Body of pancreas (tissue), 4 donors: ENCODE measurements at places on chromosomes 1 and 21.

DNA sequence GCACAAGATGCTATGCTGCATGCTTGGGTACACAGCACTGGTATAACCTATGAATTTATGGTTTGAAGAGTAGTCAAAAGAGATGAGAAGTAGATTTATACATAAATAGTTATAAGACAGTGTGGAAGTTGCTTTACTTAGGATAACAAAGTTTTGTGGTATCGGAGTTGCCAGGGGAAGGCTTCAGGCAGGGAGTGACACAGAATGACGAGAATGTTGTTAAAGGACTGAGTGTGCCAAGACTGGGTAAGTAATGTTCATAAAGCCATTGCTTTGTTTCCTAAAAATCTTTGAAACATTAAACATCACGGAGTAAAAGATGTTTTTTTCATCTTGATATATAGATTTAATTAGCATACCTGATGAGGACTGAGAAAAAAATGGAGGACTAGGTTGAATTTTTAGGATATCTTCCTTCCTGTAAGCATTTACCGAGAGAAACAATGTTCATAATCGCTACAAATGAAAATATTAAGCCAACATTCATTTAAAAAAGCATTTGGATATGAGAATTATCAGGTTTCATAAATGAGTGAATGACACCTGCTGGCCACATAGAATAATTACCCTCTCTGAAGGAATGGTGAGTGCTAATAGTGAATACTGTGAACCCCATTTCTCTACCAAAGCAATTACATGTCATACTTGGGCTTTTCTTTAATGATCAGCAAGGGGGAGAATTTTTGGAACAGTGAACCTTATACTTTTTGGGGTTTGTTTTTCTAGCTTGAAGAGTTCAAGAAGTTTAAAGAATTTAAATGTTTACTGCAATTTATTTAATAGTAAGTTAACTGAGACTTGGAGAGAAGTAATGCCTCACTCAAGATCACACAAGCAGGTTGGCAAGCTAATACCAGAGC, 28.4 kb downstream of the EXTL2 start:
- no peak for DNase-seq

DNA sequence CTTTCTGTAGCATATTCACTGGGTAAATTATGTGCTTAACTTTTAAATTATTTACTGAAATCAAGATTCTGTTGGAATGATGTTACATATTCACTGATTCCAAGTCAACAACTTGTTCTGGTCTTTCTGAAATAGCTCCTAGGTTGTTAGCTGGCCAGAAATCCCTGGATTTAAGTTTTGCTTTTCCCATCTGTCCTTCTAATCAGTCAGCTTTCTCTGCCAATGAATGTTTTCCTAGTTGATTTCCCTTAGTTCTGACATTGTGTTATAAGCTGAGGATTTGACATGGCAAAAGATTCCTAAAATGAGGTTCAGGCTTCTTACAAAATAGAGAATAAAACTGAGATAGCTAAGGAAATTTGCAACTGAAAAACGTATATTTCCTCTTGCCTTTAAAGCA, 1479.6 kb downstream of the MRPL39 start:
- DNase-seq = no peak

DNA sequence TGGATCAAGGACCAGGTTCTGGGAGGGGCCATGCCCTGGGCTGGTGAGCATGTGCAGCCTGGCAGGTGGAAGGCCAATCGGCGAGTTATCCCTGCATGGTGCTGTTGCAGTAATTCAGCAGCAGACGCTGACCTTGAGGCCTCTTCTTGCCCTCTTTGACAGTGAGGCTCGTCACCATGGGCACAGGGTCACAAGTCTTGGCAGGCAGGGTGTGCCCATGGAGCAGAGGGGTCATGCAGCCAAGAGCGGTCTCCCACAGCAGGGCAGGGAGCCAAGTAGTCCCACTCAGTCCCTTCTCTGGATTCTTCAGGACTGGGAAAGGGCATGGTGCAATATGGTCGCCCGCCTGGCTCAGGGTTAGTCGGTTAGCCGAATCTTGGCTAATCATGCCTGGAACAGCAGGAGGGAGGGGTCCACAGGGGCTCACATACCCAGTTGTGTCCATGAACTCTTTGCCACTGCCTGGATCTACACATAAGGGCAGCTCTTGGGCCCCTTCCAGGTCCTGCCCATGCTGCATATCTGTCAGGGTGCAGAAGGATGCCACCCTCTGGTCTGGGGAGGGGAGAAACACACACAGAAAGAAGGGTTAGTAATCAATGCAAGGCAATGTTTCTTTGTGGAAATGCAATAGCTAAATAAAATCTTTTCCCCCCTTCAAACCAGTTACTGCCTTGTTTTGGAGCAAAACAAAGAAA, 226.8 kb downstream of the SIPA1L2 start:
- DNase-seq = no peak

DNA sequence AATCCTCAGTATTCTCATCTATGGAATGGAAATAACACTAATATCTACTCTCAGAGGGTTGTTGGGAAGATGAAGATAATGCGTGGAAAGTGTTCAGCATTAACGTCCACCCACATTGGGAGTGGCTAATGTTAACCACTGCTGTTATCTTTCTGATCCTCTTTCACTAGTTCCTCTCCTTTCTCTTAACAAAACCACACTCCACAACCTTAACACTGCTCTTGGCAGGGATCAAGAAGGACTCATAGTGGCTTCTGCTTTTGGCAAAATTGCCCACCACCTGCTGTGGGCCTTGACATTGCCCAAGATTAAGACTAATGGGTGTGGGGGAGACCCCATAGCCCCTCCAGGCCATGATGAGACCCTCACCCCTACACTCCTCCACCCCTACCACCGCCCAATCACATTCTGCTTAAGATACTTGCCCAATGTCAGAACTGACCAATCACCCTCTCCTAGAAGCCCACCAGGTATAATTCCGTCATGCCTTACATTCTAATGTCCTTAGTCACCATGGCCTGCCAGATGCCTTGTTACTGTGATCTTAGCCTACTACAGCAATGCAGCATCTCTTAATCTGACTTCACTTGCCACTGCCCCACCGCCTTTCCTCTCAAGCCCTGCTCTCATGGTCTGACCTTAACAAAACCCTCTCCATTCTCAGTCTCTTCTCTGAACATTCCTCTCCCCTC, 27.1 kb downstream of the DHCR24 start:
- DNase-seq = no peak

GRCh38 chr1:194167956-194168640, 981.7 kb upstream of the B3GALT2 start:
- DNase-seq = no peak

DNA sequence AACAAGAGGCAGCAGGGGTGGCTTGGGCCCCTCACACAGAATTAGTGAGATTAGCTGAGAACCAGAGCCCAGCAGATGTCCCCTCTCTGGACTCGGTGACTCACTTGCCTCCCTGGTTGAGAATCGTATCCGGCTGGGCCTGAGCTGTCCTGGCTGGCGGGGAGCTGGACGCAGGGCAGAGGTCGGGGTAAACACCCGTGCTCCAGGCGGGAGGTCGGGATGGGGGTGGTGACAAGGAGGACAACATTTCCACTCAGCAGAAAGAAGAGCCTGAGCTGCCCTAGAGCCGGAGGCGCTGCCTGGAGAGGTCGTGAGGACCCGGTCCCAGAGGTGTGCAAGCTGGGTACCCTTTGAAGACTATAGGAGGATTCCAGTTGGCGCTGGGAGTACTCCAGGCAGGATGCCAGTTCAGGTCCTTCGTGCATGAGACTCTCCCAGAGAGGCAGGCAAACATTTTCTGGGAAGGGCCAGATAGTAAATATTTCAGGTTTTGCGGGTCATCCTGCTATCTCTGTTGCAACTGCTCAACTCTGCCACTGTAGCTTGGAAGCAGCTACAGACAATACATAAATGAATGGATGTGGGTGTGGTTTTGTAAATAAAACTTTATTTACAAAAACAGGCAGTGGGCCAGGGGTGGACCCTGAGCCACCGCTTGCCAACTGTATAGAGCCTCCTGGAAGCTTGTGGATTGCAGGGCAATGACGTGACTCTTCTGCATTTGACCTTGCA, 116.8 kb upstream of the WNT4 start:
- peak; percentile 15 for DNase-seq

- no peak for DNase-seq
Measured at GRCh38 chr1:180031664-180032063, 77.1 kb downstream of the CEP350 start.

- peak; percentile 20 for DNase-seq
Measured at GRCh38 chr21:45418301-45419071, 13.5 kb downstream of the COL18A1 start.

DNA sequence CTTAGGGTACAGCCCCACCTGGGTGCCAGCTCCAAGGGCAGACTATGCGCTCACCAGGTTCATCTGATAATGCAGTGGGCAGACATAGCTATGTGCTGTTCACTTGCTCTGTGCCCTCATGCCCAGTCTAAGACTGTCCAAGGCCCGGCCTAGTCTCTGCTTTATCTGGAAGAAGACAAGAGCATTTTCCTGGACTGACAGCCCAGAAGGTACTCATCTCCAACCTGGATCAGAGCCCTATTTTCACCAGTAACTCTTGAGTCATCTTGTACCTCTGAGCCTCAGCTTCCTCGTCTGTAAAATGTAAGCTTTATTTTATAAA, 28.5 kb upstream of the LRRC8C start:
- DNase-seq = no peak

GRCh38 chr21:41664881-41665765, 101.7 kb downstream of the RIPK4 start:
- DNase-seq = peak; percentile 5

DNA sequence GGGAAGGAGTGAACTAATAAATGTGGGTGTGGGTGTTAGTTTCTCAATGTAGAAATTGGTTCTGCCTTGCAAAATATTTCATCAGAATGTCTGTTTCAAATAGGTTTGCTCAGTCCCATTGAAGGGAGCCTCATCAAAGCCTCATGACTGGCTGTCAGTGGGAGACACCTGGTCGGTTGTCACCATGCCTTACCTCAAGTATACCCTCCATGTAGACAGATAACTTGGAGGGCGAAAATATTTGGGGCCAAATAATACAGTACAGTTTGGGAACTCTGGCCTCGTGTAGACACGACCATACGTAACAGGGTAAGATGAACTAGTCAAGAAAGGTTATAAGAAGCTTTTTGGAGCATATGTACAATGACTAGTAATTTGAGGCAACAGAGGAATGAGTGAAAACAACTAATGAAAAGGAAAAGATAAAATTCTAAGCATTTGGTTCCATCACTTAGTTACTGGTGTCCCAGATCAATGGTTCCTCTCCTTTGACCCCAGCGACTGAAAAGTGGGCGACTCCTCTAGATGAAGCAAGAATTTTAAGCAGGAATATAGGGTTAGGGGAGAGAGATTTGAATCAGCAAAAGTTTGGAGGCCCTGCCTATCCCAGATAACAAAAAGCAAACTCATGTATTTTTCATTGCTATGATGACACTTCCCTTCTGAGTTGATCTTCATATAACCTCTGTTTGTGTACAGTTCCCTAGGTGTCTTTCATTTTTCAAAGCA, 163.9 kb downstream of the LRRC40 start:
- no peak for DNase-seq

DNA sequence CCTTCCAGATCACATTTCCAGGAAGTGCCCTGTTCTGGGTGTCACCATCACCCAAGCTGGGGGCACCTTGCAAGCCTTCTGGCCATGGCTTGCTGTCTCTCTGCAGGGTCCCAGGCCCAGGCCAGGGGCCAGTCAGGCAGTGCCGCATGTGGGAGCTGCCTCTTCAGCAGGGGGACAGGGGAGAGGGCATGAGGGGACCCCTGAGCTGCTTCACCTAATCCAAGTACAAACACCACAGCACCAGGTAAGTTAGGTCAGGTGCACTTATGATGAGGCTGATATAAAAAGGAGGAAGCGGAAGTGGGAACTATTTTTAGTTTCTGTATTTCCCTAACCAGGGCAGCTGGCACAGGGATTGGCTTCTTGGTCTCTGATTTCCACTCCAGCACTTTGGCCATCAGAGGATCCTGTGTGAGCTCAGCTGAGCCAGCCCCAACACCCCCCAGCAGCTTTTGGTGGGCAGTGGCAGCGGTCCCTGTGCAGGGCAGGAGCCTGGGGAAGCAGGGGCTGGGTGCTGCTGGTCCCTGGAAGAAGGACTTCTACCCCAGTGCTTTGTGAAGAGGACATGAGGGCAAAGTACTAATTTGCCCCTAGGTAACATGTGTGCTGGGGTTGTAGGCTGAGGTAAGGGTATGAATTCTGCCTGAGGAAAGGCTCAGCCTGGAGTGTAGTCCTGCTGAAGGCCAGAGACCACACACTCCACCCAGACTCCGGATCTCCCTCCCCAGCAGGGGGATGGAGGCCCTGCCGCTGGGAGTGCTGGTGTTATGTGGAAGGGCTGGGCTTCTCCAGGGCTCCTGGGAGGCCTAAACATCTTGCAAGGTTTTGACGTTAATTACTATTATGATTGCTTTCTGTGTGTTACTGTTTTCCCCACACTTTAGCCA, 3.3 kb upstream of the PCBP3 start:
- DNase-seq = no peak

- no peak for DNase-seq
Measured at GRCh38 chr1:116388122-116388521, 15.1 kb downstream of the ATP1A1 start.

DNA sequence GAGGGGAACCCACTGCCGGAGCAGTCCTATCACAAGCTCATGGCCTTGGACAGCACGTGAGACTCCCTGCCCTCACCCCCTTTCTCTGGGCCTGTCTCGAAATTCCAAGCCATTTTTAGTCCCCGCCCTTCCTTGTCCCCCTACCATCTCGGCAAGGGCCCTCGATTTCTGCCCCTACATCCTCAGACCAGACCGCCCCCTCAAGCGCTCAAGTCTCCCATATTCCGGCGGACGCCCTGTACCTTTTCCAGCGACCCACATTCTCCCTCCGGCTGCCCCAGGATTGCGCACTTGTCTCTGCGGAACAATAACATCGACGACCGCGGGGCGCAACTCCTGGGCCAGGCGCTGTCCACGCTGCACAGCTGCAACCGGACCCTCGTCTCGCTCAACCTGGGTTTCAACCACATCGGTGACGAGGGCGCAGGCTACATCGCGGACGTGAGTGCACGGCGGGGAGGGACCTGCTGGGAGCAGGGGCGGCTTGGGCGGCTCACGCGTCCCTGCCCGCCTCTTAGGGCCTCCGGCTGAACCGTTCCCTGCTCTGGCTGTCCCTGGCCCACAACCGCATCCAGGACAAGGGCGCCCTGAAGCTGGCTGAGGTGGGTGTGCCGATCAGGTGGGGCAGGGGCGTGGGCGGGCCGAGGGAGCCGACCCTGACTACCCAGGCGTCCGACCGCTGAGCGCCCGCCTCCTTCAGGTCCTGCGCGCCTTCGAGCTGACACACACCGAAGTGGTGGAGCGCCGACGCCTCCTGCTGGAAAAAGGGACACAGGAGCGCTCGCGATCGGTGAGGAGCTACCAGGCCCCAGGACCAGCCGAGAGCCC, 7.0 kb downstream of the LRRC71 start:
- DNase-seq = peak; percentile 64

DNA sequence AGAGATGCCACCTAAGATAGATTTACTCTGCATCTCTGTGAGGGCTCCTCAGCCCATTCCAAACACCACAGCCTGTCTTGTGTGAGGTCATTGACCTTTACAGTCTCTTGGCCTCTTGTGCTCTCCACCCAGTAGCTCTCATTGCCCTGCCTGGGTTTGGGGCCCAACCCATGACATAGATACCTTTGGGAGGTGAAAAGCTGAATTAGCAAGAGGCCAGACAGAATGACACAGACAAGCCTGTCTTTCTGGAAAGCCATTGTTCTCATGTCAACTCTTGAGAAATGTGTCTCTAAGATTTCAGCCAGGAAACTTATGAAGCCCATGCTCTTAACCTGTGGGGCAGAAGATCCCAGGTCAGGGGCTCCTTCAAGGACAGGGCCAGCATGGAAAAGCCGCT, 18.4 kb upstream of the F3 start:
- DNase-seq = no peak

- no peak for DNase-seq
Measured at GRCh38 chr1:33758698-33759097, 105.2 kb upstream of the HMGB4 start.

- no peak for DNase-seq
Measured at GRCh38 chr1:54370287-54370989, 35.8 kb downstream of the SSBP3 start.

GRCh38 chr1:94797291-94797690, 22.9 kb upstream of the SLC44A3 start:
- no peak for DNase-seq
